AG10803 (cell line): ENCODE measurements at places on chromosomes 2 and 18.
A peak's percentile ranks its signal among the peaks of the same experiment; 100 is the strongest.

- DNase-seq = no peak
These were observed 44.1 kb upstream of the SIX3 start for GRCh38 chr2:44897406-44897805.

DNA sequence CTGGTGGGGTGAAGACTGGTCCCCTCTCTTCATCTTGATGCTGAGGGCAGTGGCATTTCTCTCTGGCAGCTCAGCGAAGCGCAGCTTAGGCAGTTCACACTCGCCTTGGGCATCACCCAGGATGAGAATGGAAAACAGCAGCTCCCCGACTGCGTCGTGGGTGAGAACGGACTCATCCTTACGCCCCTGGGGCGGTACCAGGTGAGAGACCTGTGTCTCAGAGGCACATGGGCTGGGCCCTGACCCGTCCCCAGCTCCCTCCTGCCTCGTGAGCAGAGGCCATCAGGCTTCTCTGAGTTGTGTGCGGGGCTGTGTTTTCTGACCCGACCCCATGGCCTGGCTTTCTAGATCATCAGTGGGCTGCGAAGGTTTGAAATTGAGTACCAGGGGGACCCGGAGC lies 8.2 kb upstream of the CCDC74A start:
- no peak for DNase-seq

- no peak for DNase-seq
These were observed 258.0 kb downstream of the METTL4 start for GRCh38 chr18:2313332-2313731.

DNA sequence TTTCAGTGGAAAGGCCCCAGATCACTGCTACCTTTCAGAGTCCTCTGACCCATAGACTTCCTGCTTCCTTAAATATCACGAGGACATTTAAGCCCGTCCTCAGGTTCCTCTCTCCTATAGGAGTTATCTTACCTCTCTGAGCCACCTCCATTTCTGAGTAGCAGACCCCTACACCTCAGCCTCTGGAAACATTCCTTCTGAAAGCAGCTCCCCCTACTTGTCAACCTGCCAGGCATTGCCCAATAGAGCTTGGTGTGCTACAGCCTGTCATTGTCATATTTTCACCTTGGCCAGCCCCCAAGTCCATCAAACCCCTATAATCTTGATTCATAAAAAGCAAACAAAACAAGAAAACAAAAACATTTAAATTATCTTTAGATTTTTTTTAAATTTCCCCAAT lies 717.9 kb upstream of the SLC8A1 start:
- DNase-seq = no peak

GRCh38 chr18:21004726-21005125 lies 106.9 kb downstream of the ROCK1 start:
- DNase-seq = peak; percentile 96

DNA sequence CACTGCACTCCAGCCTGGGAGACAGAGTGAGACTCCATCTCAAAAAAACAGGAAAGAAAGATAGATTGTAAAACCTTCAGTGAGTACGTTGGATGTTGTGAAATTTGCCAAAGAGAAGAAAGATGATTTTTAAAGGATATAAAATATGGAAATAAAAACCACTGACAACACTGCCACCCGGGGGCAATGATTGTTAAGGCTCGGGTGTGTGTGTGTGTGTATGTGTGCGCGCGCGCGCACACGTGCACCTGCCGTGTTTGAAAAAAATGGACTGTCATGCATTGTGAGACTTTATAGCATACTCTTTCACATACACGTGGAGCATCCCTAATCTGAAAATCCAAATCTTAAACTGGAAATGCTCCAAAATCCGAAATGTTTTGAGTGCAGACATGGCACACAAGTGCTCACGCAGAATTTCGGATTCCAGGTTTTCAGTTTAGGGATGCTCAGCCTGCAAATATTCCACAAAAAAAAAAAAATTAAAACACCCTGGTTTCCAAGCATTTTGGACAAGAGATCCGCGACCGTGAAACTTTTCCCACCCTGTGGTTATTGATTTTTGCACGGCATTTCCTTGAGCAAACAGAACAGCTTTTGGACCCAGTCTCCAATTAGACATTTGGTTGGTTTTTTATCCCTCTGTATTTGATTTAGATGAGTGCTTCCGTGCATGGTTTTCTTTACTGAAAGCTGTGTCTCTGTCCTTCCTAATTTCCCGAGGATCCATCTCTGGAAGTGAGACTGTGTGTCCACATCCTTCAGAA lies 269.2 kb downstream of the AGAP1 start:
- DNase-seq = no peak

DNA sequence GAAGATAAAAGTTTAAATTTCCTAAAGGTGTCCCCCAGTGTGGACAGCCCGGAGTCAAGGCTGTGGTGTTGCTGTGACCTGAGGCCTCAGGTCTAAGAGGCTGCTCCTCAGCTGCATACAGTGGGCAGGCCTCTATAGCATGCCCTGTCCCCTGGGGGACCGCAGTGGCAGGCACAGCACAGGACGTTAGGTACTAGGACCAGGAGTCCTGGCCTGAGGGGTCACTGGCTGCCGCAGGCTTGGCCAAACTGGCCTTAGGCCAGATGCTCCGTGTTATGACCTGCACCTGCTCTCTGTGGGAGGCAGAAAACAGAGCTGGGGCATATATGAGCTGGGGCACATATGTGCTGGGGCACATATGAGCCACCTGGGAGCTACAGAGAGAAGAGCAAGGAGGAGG lies 21.2 kb upstream of the MAL start:
- no peak for DNase-seq

DNA sequence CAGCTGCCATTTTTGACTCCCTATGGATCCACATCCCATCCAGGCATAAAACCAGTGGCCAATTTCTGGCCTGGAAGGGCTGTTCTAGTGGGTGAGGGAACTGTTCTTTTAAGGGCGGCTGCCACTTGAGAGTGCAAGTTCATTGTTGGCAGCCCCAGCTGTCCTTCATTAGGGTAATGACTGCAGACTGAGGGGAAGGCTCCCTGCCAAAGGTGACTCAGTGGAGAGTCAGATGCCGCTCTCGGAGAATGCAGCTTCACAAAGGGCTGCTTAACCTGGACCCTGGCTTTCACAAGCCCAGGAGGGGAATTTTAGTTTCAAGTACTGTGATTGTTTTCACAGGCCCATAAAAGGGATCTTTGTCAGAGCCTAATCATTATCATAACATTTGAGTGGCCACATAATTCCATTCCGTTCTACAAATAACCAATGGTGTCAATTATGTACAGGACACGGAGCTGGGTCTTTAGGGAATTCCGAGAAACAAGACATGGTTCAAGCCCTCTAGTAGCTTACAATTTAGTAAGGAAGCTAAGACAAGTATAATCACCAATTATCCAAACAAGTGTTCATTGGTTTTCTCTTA lies 235.7 kb downstream of the CDCA7 start:
- DNase-seq = peak; percentile 91

DNA sequence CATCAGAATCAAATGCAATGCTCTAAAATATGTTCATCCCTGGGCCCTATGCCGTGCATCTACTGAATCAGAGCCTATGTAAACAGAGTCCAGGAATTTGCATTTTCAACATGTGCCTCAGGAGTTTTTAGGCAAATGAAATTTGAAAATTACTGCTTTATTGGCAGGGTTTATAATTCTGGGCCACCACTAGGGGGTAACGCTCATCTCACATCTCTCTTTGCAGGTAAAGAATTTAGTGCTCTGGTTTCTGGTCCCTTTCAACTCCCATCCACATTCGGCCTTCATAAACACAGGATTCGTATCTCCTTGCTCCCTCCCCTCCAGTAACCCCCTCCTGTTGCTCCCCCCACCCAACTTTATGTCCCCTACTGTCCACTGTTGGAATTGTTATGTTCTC lies 49.3 kb downstream of the LYPD6B start:
- no peak for DNase-seq
